ENCODE measurements at places on chromosomes 1 and 21.
A peak's percentile ranks its signal among the peaks of the same experiment; 100 is the strongest.

DNA sequence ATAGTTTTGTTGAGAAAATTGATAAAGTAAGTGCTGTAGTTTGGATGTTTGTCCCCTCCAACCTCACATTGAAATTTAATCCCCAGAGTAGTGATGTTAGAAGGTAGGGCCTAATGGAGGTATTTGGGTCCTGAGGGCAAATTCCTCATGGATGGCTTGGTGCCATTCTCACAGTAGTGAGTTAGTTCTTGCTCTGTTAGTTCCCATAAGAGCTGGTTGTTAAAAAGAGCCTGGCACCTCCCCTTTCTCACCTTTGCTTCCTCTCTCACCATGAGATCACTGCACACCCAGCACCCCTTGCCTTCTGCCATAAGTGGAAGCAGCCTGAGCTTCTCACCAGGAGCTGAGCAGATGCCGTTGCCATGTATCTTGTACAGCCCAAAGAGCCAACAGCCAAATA is 354.8 kb upstream of the NFIA start:
- no peak for DNase-seq

DNA sequence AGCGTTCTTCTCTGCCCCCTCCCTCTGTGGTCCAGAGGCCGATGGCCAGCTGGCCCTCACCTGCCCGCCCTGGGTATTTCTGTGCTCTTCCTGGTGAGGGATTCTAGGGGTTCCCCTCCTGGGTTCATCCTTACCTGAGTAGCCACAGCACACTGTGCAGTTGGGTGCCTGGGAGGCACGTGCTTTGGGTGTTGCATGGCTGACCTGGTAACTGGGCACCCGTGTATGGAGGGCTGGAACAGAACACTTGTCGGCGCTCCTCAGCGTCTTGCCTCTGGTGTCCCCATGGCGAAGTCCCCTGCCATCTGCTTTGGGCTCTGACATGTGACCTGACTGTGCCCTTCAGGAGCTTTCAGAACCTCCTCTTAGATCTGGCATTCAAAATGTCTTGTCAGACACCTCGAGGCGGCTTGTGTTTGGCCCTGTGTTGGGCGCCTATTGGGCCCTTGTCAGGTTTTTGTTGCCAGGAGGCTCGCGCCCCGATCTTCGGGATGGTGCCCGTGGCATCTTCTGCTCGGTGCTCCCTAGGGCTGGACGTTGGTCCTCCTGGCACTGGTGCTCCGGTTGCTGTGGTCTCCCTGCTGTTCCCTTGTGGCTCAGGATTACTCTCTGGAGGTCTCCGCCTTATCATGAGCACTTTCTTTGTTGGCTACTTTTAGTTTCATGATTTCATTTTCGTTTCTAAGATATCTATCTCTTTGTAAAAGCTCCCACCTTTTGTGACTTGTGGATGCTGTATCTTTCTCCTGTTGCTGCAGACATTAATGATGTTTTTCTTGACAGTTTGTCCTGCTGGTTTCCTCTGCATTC is 28.5 kb downstream of the SKI start:
- DNase-seq: no peak

- DNase-seq: no peak
Measured at GRCh38 chr1:89022167-89022959, at the start of gene GBP3. TSS of gene GBP3 (minus strand) at chr1:89022866. CDS start at chr1:89020721, 2,145 bp downstream.

DNA sequence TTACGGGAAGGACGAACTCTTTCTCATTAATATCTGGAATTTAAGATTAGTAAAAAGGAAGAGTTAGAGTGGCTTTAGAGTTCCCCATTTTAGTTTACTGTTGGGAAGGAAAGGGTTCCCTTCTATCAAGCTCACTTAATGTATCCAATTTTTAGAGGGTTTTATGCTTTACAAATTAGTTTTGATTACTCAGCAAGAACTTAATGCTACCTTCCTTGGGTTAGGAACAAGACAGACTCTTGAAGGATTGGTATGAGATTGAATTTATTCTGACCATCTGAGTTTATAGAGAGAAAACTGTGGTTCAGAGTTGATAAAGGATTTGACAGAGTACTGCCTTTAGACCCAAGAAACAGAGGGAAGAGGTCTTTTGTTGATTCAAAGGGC is 29.5 kb upstream of the RGS4 start:
- DNase-seq: no peak

- DNase-seq: peak; percentile 69
Measured at GRCh38 chr1:178037510-178038253, 56.2 kb upstream of the RASAL2 start.

DNA sequence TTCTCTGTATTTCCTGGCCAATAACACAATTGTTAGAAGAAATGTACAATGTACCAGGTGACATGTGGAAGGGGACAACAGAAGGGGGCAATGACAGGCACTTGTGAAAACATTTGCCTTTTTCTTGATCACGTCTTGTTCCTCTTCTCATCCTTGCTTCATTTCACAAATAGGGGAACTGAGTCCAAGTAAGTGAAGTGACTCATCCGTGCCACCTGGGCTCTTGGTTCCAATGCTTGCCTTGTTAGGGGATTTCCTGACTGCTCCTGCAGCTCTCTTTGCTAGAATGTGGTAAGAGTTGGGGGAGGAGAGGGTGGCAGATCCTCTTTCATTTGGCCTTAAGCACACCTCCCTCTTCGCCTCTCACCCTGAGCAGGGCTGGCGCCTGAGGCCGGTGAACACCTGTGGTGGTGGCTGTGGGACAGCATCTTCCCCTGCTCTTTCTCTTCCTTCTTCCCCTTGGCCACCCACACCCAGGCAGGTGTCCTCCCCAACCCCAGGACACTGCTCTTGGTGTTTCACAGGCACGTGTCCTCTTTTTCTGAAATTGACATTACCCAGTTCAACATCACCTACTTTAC is 2.2 kb upstream of the RHEX start:
- DNase-seq: no peak

DNA sequence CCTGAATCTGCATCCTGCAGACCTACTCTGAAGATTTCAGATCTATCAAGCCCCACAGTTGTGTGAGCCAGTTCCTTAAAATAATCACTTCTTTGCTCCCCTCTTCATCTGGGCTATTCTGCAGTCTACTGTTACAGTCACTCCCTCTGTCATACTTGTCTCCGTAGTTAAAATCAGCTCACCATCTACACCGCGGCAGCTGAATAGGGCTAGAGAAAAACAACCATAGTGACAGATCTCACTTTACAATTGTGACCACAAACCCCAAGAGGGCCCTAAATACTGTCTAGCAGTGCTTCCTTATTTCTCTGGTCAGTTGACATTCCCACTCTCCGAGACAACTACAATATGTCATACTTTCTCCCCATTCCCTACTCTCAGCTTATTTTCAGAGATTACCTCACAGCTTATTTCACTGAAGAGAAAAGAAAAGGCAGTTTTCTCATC is 12.9 kb downstream of the DESI2 start:
- no peak for DNase-seq

DNA sequence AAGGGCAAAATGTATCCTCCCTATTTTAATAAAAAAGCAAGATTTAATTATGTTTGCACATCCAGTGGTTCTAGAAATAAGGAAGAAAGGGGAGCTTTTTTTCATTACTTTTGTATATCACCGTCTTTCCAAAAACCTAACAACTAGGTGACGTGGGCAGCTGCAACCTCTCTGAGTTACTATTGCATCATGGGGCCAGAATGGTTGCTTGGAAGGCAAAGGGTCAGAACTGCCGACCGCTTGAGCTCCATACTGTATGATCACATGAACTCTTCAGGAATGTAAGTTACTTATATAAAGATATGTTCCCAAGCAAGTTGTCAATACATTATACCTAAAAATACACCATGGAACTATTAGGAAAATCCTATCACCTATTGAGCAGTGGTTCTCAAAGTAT is 85.6 kb upstream of the HIVEP3 start:
- DNase-seq: no peak

DNA sequence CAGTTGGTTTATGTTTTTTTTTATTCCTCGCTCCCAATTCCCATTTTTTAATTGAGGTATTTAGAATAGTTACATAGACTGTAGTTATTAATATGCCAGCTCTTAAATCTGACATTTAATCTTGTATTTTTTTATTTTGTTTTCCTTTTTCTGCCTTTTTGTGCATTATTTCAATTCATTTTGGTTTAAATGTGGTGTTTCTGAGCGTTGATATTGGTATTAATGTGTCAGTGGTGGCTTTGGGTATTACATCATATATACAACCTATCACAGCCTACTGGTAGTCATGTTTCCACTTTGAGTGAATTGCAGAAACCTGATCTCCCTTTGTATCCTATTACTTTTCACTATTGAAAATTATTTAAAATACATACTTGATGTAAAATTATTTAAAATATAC is 1027.3 kb downstream of the KCNT2 start:
- no peak for DNase-seq

DNA sequence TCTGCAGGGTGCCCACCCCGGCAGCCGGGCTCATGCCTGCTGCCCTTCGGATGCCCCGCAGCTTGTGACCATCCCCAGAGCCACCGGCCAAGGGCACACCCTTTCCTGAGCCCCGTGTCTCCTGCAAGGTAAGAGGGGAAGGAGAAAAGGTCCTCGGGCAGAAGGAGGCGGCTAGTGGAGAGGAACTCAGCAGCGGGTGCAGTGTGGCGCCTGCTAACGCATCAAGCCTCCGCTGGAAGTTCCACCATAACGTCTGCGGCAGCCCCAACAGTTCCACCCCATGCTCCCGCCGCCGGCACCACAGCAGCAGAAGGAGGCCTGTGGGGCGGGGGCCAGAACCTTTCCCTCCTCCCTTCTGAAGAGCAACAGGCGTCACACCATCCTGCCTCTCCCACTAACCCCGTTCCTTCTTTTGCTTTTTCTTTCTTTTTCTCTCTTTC is 990 bp downstream of the VWA5B1 start:
- DNase-seq: no peak

- DNase-seq: no peak
Measured at GRCh38 chr1:19087017-19087736, 122.9 kb downstream of the UBR4 start.

- DNase-seq: no peak
Measured at GRCh38 chr1:154178013-154178412, 13.9 kb downstream of the TPM3 start.

- peak; percentile 72 for DNase-seq
Measured at GRCh38 chr1:180252638-180253536, 22.8 kb downstream of the LHX4 start.

GRCh38 chr1:31957701-31958674 is 19.8 kb upstream of the PTP4A2 start:
- DNase-seq: no peak

DNA sequence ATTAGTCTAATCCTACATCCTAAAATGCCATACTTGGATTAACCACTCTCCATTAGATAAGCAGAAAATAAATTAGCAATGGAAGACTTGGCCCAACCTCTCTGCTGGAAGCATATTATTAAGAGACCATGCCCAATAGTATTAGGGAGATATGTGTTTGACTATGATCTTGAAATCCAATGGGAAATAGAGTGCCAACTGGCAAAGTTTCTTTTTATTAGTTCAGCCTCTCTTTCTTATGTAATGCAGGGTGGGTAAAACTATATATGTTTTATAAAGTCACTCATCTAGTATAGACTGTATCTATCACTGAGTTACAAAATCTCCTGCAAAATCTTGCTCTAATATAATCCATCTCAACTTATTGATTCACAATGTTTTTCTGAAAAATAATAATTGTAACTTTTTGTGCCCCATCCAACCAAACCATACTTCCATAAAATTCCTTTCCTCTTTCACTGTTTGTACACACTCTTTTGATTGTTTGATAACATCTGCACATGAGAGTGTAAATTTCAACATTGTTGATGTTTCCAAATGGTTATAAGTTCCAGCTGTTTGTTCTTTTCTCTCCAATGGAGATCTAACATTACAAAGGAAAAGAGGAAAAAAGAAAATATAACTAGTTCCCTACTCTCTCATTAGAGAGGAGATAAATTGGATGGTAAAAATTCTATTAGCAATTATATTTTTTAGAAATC is 408.1 kb upstream of the ADGRL2 start:
- no peak for DNase-seq

DNA sequence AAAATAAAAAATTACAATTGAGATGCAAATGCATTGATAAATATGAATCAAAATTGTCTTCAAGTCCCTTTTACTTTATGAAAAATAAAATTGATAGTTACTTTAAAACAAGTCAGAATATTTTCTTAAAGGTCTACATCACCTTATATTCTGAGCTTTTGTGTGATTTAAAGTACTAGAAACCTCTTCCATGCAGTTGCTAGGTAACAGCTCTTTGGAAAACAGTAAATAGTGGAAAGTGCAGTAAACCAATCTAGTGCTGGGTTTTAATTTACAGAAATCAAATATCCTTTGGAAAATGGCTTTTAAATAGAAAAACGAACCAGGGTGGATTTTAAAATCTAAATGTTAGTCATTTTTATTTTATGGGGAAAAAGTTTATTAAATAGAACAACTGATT is 227.9 kb downstream of the KCNT2 start:
- peak; percentile 27 for DNase-seq

DNA sequence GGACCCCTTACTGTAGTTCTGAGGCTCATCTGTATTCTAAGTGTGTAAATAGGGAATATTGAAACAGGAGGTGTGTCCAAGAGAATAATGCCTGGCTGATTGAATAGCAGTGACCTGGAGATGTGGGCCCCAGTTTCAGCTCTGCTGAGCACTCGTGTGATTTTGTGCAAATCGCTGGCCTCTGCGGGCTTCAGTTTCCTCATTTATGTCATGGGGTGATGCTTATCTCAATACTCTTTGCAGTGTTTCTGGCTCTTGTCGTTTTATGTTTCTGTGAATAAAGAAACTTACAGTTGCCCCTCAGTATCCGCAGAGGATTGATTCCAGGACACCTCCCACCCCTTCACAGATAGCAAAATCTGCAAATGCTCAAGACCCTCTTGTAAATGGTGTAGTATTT is 5.0 kb downstream of the COG2 start:
- DNase-seq: no peak

- DNase-seq: no peak
Measured at GRCh38 chr1:31441073-31441472, 28.1 kb downstream of the SERINC2 start.

DNA sequence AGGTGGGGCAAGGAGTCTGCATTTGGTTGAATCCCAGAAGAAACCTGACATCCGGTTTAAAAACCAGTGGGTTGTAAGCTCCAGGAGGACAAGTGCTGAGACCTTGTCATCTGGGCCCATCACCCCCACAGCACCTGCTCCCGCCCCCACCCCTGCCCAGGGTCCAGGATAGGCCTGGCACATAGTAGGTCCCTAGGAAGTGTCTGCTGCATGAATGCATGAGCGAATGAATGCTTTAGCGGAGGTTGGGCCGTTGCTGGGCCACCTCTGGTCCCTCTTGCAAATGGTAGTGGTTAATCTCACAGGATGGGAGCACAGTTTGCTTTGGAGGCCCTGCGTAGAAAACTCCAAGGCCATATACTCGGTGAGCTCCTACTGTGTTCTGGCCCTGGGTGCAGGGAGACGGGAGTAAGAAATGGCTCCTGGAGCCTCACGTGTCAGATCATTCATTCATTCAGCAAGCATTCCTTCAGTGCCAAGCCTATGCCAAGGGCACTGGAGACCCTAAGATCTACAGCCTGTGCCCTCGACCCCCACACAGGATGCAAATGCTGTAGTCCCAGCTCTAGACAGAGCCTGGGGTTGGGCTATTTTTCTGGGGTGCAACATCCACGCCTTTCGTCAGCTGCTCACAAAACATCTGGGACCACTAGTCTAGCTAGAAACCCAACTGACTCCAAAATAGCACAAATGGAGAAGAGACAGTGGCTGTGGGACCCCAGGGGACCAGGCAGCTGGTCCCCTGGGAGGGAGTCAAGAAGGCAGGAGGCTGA is 28.9 kb downstream of the EPHA2 start:
- no peak for DNase-seq

GRCh38 chr1:116806245-116806644 is 52.0 kb downstream of the CD2 start:
- no peak for DNase-seq

Measured in NCI-H2081 (cell line).